ENCODE measurements at places on chromosomes 12 and 14. TPM values are rescaled to one million over a fixed set of nuclear protein-coding genes. Genes with fewer than 3 reads are reported as not detected.

ERC1 gene
- total RNA-seq, result 49.7 TPM

GRCh38 chr14:64841121-64841651 is 38.5 kb downstream of the SPTB start:
- peak; percentile 52 for DNase-seq

ZNF891 gene
- total RNA-seq, result 0.86 TPM

KLHL33 gene
- total RNA-seq, result 0.43 TPM

SPIC gene
- not detected for total RNA-seq

DNA sequence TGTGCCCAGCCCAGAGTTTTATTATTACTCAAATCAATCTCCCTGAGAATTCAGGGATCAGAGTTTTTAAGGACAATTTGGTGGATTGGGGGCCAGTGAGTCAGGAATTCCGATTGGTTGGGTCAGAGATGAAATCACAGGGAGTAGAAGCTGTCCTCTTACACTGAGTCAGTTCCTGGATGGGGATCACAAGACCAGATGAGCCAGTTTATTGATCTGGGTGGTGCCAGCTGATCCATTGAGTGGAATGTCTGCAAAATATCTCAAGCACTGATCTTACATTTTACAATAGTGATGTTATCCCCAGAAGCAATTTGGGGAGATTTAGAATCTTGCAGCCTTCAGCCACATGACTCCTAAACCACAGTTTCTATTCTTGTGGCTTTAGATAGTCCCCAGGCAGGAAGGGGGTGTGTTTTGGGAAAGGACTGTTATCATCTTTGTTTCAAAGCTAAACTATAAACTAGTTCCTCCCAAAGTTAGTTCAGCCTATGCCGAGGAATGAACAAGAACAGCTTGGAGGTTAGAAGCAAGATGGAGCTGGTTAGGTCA is 89.1 kb upstream of the CNOT2 start:
- no peak for DNase-seq

DNA sequence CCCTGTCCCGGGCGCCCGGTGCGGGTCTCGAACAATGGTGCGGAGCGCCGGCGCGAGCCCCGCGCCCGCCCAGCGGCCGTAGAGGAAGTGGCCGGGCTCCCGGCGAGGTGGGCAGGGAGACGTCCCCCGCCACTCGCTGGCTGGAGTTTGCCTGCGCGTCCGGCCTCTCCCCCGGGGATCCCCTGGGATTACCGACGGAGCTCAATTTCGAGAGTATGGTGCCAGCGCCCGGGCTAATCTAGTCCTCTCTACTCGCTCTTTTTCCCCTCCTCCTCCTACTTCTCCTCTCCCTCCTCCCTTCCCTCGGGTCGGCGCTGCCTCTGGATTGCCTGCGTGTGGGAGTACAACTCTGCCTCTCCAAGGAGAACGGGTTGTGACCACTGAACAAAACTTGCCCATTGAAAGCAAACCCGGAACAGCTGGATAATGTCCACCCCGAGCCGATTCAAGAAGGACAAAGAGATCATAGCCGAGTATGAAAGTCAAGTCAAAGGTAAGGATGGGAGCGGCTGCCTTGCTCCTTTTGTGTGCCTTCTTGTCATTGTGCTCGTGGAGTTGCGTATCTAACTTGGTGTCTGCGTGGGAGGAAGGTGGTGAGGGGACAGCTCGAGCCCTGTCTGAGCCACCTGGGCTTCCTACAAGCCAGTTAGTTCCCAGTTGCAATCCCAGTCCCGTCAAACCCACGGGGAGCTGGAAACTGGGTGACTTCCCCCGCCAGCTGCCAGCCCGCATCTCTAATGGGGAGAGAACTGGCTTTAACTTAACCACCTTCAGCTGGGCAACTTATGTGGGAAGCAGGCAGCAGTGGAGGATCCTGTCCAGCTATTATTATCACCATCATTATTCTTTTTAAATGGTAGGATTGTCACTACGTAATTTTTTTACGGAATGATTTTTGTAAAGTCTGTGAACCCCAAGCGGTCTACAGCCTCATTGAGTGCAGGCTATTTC is at the start of gene SRGAP1:
SRGAP1 (plus strand) TSS at position 310 of the 951 bp plus-strand sequence; CDS start at position 427, 117 bp downstream.
- DNase-seq, result peak; percentile 79

GRCh38 chr12:53051881-53052412 is 2.1 kb downstream of the TNS2 start:
- DNase-seq, result no peak

- DNase-seq, result peak; percentile 56
Observed at GRCh38 chr14:32710231-32710671, 228.4 kb upstream of the NPAS3 start.

KIF5A gene
- total RNA-seq, result 1.3 TPM

- DNase-seq, result no peak
Observed at GRCh38 chr14:58549105-58549757, 88.5 kb upstream of the DACT1 start.

DNA sequence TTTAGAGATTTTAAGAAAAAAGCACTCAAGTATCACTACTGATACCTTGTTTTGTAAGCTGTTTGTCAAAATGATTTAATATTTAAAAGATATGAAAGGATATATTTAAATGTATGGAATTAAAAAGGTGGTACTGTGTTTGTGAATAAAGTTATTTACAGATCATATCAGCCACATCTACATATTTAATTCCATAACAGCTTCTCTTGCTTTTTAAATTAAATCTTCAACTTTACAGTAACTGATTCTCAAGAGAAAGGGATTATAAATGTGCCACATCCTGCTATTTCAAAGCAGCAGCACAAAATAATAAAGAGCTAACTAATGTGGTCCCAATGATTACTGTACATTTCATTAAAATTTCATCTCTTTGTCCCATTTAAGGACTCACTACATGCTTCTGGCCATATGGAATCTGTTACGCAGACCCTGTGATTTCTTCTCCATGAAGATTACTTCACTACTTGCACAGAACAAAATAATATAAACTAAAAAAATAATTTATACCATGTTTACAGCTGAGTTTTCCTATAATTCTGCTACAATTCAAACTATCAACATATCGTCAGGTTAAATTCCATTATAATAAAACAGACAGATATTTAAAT is 117.8 kb downstream of the MED13L start:
- DNase-seq, result no peak

- no peak for DNase-seq
Observed at GRCh38 chr14:106850913-106851825, 1324.8 kb downstream of the TMEM121 start.

TAS2R8 gene
- 0.43 TPM for total RNA-seq

SLC7A8 gene
- total RNA-seq, result 0.97 TPM

GRCh38 chr14:103155010-103155409 is 31.7 kb downstream of the TNFAIP2 start:
- DNase-seq, result peak; percentile 80

- DNase-seq, result no peak
Observed at GRCh38 chr14:25037032-25037431, 12.9 kb downstream of the STXBP6 start.

- peak; percentile 78 for DNase-seq
Observed at GRCh38 chr14:96263347-96264199, 7.6 kb downstream of the BDKRB1 start.

DNA sequence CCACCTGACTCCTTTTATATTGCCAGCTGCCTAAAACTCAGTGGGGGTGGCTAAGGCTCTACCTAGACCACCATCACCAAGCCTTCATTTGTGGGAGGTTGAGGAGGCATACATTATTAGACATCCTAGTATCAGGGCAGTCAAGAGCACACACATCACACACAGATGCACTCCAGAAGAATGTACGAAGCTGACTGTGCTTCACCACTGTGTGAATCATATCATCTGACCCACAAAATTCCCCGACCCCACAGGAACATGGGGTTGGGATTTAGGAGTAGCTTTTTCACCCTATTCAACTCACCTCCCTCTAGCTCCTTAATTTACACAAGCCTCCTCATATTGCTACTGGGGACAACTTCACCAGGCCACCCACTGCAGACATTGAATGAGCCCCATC is 64.8 kb upstream of the BDKRB2 start:
- DNase-seq, result no peak

SLC5A8 gene
- total RNA-seq, result not detected

- DNase-seq, result peak; percentile 9
Observed at GRCh38 chr14:31269634-31270195, 62.1 kb upstream of the HECTD1 start.

DNA sequence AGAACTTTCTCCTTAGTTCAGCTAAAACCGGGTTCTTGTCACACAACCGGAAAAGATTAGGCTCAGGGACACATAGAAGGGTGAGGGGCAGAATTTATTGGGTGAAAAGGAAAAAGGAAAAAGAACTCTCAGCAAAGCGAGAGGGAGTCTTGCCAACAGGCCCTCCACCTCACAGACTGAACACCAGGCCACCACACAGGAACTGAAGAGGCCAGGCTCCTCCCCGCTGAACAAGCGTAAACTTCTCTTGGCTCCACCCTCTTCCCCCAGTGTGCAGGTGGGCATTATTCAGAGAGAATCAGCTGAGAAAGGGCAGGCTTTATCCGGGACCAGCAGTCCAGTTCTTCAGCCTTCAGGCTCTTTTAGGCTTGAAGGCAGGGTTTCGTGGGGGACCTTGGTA is 125.6 kb upstream of the FGD4 start:
- no peak for DNase-seq

DNA sequence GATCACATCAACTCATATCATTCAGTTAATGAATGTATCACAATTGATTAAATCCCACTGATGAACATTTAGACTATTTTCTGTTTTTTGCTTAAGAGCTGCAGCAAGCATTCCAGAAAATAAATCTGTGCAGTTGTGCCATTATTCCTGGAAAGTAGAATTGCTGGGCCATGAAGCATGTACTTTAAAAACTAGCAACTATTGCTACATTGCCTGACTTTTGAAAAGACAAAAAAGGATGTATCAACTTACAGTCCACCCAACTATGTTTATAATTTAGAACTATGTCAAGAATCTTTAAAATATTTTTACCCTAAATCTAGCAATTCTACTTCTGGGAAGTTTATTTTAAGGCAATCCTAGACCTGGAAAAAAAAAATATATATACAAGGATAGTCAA is 33.4 kb upstream of the ERGIC2 start:
- peak; percentile 22 for DNase-seq

ESRRB gene
- total RNA-seq, result not detected

DNA sequence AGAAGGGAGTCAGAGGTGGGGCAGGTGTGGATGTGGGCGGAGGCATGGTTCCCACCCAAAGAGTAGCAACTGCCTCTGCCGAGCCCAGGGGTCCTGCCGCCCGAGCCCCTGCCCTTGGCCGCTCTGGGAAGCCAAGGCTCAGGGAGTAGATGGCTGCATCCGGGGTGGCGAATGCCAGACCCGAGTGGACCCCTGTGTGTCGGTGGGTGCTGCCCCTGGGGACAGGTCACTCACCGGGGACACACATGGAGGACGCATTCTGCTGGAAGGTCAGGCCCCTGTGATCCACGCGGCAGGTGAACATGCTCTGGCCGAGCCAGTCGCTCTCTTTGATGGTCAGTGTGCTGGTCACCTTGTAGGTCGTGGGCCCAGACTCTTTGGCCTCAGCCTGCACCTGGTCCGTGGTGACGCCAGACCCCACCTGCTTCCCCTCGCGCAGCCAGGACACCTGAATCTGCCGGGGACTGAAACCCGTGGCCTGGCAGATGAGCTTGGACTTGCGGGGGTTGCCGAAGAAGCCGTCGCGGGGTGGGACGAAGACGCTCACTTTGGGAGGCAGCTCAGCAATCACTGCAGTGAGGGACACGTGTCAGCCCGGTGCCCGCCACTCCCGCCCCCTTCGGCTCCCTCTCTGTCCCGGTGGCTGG is 329.0 kb downstream of the TMEM121 start:
- no peak for DNase-seq

DNA sequence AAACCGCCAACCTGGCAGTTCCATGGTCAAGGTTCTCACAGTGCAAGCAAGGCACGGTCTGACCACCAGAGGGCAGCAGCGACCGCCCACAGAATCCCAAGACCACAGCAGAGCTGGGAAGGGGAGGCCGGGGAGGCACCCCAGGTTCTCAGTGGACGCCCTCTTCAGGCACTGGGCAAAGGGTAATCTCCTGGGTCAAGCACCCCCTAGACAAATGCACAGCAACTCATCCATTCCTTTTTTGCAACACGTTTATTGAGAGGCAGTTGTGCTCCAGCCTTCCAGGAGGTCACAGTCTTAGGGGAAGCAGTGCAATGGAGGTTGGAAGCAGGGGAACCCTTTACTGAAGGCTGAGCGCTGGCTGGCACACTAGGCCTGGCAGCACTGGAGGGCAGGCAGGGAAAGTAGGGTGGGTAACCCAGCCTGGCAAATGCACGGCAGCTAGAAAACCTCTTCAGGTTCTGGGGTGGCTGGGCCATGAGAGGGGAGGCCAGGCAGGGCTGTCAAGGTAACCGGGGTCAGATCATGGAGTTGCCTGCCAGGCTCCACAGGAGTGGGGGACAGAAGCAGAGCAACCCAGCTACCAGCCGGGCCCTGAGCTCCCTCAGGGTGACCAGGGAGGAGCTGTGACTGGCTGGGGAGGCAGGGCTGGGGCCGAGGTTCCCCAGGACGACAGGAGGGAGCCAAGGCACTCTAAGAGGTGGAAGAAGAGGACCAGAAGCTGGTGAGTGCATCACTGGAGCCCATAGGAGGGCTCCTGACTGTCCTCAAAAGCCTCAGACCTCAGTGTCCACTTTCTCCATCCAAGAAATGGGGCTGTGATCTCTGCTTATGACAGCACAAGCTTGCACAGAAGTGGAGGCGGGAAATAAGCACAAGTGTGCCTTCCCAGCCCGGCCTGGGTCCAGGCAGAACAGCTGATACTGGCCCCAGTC is 1.8 kb upstream of the RHOF start:
- peak; percentile 89 for DNase-seq

DNA sequence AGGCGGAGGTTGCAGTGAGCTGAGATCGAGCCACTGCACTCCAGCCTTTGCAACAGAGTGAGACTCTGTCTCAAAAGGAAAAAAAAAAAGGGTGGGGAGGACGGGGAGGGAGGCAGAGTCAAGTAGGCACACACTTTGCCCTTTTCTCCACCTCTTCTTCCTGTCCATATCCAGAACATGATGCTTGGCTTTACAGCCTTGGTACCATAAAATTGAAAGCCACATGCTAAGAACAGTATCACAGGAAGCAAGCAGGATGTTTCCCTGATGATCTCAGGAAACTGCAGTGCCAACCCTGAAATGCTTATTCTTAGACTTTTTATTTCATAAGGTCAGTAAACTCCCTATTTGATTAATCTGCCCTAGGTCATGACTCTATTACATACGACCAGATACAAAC is 32.5 kb upstream of the YAF2 start:
- no peak for DNase-seq

GRCh38 chr12:90086281-90086680 is 377.6 kb upstream of the ATP2B1 start:
- DNase-seq, result no peak

PTGER2 gene
- total RNA-seq, result 1.3 TPM

DNA sequence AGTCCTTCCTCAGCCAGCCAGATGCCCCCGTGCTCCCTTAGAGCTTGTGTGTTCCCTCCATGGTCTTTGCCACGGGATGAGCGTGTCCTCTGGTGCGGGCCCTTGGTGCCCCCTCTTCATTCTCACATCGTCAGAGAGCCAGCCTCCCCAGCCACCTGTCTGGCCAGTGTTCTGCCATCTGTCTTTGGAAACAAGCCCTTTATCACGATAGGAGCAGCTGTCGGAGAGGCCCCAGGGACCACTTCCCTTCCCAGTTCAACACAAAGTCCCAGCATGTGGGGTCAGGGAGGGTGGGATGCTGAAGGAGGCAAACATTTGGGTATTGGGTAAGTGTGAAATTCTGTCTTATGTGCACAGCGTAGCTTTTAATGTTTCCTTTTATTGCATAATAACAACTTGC is 44.5 kb downstream of the DYNC1H1 start:
- DNase-seq, result no peak

POP5 gene
- 35.8 TPM for total RNA-seq
